ENCODE measurements at places on chromosomes 13 and 19. TPM values are rescaled to one million over a fixed set of nuclear protein-coding genes. Genes with fewer than 3 reads are reported as not detected.

The MRPS31 gene
- 7.7 TPM for total RNA-seq

The SYNE4 gene
- total RNA-seq = not detected

The IGFL1 gene
- not detected for total RNA-seq

The ZNF581 gene
- 21.8 TPM for total RNA-seq

The FFAR3 gene
- not detected for total RNA-seq

The CASP14 gene
- total RNA-seq = not detected

The ZNF578 gene
- total RNA-seq = 0.54 TPM

The ING1 gene
- 11.8 TPM for total RNA-seq

The CEACAM21 gene
- total RNA-seq = 14.2 TPM

The CEACAM8 gene
- total RNA-seq = not detected

The GRK1 gene
- not detected for total RNA-seq

The MZF1 gene
- 7.9 TPM for total RNA-seq

The TNNT1 gene
- 0.77 TPM for total RNA-seq

The NMRK2 gene
- total RNA-seq = not detected

The NCR1 gene
- total RNA-seq = not detected

The ZNF100 gene
- total RNA-seq = 5.1 TPM

The GDF15 gene
- total RNA-seq = 51.2 TPM

The FARP1 gene
- 17.2 TPM for total RNA-seq

The PRR20A gene
- total RNA-seq = not detected

The CYP4F2 gene
- 0.09 TPM for total RNA-seq

The KLK5 gene
- not detected for total RNA-seq

The GAS6 gene
- total RNA-seq = 84.1 TPM

The CGB2 gene
- not detected for total RNA-seq

The OR7A5 gene
- total RNA-seq = not detected

The CACNG7 gene
- not detected for total RNA-seq

The FAM32A gene
- 119 TPM for total RNA-seq

The ZNF699 gene
- total RNA-seq = 6.9 TPM

The ZNF433 gene
- 1.4 TPM for total RNA-seq

The CPT1C gene
- 11.8 TPM for total RNA-seq

The ZNF439 gene
- total RNA-seq = 0.11 TPM

The ZNF665 gene
- 2.5 TPM for total RNA-seq

The IGFL2 gene
- not detected for total RNA-seq

The CNFN gene
- not detected for total RNA-seq

The INSL3 gene
- total RNA-seq = not detected

The CGB8 gene
- not detected for total RNA-seq

The ZNF492 gene
- total RNA-seq = 0.34 TPM

The COX6B2 gene
- not detected for total RNA-seq

The ZNF724 gene
- 3.7 TPM for total RNA-seq

The ENOX1 gene
- 0.22 TPM for total RNA-seq

The CDC16 gene
- 40.3 TPM for total RNA-seq

The LCP1 gene
- under 0.01 TPM for total RNA-seq

The ZNF546 gene
- 2.9 TPM for total RNA-seq

The GNA15 gene
- 0.09 TPM for total RNA-seq

The LYL1 gene
- total RNA-seq = 19.3 TPM

The TNFAIP8L1 gene
- total RNA-seq = 96.2 TPM

The NFIX gene
- total RNA-seq = 21.7 TPM

The KISS1R gene
- total RNA-seq = not detected

The NTF4 gene
- total RNA-seq = not detected

The ALG11 gene
- 18.5 TPM for total RNA-seq

The IRS2 gene
- total RNA-seq = 2.1 TPM

The C13orf42 gene
- total RNA-seq = not detected

The PARP4 gene
- 49.1 TPM for total RNA-seq
